Stimulated activated CD8-positive, alpha-beta memory T cell treated with anti-CD3 and anti-CD28 coated beads, Interleukin-12 subunit alpha, Interleukin-12 subunit beta, amount 100 ng/mL, for 4 hours (primary cell): ENCODE measurements at places on chromosomes 1 and 21.

DNA sequence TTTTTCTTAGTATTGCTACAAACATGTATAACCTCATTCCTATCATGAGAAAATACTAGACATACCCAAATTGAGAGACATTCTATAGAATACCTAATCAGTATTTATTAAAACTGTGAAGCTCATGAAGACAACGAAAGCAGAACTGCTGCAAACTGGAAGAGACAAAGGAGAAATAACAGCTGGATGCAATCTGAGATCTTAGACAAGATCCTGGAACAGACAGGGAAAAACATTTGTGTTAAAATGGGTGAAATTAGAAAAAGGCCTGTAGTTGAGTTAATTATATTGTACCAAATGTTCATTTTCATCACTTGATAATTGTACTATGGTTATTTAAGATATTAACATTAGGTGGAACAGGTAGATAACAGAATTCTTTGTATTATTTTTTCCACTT, 392.0 kb downstream of the PLPP3 start:
- DNase-seq = no peak

GRCh38 chr1:217133092-217133491, 409.9 kb upstream of the ESRRG start:
- DNase-seq = no peak

DNA sequence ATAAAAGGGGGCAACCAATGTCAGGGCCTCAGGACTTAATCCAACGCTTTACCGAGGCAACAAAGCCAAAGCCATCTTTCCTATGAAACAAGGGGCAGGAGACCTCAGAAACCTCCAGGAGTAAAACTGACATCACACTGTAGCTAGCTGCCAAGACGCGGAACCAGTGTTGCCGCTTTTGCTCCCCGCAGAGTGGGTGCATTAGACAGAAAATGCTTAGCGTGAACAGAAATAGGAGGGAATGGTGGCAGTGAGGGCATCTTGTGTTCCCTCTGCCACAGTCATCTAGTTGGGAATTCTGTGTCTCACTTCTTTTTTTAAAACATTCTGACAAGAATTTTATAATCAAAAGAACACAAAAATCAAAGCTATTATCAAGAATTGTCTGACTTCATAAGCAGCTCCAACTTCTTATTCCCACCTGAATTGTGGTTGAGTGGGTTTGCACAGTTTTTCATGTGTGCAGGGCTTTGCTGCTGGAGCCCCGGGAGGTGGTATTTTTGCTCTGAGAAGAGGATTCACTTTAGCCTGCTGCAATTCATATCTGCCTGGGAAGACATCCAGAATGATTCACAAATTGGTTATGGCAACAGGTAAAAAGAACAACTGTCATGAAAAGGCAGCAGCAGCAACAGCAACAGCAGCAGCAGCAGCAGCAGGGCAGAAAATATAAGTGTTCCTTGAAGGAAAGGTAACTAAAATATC, 82.2 kb upstream of the DIRAS3 start:
- no peak for DNase-seq

DNA sequence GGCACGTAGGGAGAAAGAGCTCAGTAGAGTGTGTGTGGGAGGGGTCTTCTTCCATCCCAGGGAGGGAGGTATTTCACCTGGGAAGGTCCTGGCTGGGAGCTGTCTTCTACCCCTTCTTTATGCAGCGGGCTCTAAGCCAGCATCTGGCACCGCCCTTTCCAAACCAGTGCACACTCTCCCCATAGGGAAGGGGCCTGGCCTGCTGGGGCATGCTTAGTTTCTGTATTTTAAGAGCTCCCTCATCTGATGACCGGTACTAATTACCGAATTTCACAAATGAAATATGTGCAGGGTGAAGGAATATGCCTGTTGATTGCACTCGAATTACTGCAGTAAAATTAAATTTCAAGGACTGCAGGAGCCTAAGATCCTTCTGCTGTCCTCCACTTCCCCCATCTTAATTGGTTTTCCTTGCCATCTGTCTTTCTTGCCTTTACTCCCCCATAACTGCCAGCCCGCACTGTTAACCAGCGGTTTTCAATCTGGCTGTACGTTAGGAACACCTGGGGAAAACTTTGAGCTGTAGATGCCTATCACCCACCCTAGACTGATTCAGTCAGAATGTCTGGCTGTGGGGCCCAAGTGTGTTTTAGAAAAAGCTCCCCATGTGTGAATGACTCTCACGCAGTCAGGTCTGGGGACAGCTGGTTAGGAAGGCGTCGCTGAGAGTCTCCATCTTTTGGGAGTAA, 20.1 kb downstream of the GALNT2 start:
- no peak for DNase-seq

DNA sequence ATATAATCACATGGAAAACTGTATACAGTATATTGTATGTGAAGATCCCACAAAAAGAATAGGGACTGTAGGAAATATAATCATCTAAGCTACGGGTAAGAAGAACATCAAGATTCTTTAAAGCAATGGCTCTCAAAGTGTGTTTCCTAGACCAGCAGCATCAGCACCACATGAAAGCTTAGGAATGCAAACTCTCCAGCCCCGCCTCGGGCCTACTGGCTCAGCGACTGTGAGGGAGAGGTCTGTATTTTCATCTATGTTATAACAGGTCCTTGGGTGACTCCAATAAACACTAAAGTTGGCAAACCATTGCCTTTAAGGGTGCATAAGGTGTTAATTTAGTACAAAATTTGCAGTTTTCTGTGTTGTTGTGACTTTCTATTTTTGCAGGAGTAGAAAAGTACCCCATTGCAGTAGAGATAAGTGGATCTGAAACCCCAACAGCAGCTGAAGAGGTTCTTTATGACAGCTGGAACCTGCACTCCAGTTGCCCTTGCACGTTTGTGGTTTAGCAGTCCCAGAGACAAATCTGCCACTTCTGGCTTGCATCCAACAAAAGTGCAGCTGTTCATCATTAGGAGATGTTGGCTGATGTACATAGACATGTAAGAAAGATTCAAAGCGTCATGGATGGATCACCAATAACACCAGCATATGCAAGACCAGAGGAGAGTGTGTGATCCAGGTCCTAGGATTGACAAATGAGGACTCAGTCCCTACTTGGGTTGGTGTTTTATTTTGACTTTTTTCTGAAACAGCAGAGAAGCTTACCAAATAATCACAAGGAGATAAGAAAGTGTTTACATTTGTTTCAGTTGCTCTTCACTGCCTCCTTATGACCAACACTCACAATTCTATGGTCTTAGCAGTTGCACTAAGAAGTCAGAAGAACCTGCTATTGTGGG, 15.9 kb upstream of the IFNAR1 start:
- DNase-seq = no peak

GRCh38 chr1:16077406-16078245, 4.2 kb upstream of the FAM131C start:
- DNase-seq = no peak
